ENCODE measurements at places on chromosomes 16 and 17.
A peak's percentile ranks its signal among the peaks of the same experiment; 100 is the strongest.

DNA sequence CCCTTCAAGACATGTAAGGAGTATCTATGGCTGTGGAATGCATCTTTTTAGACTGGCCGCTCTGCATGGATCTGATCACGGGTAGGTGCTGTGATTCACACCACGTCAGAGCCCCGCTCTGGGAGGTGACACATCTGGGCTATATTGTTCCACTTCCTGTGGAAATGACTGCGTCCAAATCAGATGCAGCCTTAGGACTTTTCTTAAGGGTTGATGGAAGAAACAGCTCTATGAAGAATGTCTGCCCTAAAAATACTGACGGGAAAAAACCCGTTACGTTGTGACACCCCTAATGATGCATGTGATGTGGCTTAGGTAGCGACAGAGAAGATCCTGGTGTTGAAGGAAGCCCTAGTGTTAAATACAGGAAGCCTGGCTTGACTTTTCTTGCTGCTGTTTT, 12.2 kb downstream of the BANP start:
- DNase-seq, result no peak

DNA sequence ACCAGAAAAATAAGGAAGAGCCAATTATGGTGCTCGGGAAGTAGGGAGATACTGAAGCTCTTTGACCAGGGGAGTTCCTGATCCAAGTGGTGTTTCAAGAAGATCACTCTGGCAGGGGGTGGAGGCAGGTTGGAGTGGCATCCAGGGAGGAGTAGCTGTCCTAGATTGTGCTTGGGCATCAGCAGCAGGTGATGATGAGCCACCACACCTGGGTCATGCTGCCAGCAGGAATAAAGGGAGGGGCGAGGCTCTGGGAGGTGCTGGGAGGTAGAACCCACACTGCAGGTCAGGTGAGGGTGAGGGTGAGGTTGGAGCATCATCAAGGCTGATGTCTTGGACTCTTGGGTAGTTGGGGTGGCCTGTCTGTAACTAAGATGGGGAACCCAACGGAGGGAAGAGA, 35.4 kb upstream of the ADGRG1 start:
- DNase-seq, result no peak

GRCh38 chr17:69512946-69513345, 98.4 kb downstream of the MAP2K6 start:
- no peak for DNase-seq

DNA sequence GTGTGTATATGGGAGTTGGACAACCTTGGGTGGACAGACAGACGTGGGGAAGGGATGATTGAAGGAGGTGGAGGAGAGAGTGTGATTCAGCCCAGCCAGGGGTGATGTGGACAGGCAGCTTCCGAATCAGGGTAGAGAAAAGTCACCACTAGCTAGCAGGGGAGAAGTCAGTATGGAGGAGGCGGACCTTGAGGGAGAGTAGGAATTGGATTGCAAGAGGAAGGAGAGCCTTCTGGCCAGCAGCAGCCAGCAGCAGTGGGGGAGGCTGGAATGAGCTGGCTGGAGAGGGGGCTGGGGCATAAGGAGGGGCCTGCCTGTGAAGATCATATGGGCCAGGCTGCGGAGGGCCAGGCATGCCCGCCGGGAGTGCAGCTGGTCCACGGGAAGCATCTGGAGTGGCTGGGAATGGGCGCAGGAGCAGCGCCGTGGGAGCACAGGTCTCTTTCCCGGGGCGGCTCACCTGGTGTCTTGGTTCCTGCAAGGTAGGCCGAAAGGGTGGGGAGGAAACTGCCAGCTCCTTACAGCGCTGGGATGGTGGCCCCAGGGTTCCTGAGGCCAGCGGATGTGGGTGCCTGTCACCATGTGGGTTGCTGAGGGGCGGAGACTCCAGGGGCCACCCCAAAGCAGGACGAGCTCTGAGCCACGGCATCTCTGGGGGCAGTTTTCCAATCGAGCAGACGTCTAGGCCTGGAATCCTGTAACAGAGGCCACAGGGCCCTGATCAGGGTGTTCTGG, 235.3 kb downstream of the SEC14L1 start:
- DNase-seq, result no peak

DNA sequence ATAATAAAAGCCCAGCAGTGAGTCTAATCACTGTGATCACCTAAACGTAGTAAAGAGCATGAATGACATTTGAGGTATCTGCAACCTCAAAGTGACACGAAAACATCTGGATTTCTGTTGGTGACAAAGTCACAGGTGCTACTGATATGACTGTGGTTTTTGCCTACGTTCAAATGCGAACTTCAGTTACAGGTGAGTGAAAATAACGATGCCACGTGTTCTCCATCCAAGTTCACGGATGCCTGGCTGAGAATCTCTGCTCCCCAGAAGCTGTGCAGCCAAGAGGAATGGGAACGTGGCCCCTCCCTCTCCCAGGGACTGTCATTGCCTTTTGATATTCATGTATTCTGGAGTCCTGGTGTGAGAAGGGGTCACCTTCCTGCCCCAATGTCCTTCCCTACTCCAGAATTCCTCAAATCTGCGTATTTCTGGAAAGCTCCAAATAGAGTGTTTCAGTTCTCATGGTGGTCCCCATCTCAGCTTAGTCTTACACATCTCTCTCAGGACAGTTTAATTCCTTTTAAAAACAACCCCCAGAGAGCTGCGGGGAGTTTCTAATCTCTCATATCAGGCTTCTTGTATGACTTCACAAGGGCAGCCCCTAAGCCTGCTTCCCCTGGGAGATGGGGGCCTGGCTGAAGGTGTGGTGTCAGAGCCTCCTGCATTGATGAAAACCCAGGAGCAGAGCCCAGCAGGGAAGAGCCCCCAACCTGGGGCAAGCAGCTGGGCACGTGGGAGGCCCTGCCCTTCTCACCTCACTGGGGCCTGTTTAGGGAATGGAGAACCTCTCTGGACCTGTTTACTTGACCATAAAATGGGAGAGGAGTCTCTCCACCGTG, 25.8 kb downstream of the PIK3R5 start:
- DNase-seq, result no peak

DNA sequence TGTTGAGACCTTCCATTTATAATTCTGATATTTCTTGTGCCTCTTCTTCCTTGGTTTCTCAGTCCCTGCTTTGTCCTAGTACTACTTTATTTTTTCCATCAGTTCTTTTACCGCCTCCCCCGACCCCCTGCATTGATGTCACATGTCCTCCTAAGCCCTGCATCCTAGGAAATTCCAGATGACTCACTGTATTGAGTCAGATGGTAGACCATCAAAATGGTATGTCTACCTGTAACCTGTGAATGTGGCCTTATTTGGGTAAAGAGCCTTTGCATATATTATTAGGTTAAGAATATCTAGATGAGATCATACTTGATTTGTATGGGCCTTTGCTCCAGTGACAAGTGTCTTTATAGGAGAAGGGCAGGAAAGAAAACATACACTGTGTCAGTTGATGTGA, 515.3 kb upstream of the CA10 start:
- DNase-seq, result no peak

- DNase-seq, result no peak
Observed at GRCh38 chr16:27254262-27254811, 14.2 kb downstream of the NSMCE1 start.

- DNase-seq, result no peak
Observed at GRCh38 chr16:76899767-76900166, 291.2 kb upstream of the MON1B start.

- peak; percentile 76 for DNase-seq
Observed at GRCh38 chr17:40443196-40443987, at the start of gene IGFBP4. TSS of gene IGFBP4 (plus strand) at chr17:40443450. CDS start at chr17:40443736, 286 bp downstream.

GRCh38 chr16:63403792-63404191, 1367.6 kb upstream of the CDH8 start:
- DNase-seq, result no peak

DNA sequence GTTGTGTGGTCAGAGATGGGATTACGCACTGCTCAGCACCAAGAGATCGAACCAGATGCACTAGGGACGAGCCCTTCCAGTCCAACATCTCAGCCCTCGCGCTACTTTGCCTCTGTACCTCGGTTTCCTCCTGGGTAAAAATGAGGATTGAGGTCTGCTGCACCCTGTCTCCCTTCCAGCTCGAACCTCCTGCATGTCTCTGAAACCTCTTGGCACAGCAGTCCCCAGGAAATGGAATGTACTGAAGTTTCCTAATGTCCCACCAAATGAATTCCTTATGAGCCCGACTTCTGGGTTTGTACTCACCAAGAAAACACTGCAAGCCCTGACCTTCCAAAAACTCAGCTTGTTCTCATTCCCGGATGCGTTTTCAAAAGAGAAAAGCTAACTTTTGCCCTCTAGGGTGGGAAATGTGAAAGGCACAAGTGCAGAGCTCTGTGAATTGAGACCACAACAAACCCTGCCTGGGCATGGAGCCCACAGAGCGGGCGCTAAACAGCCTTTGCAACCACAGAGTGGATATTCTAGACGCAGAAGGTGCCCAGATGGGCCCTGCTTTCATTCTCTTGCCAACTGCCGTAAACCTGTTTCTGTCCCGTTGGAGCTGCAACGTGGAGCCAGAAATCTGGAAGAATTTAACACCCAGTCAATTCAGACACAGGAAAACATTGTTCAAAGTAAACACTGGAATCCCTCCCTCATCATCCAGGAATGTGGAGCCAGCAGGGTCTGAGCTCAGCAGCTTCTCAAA, 10.3 kb downstream of the CDRT4 start:
- DNase-seq, result no peak

- no peak for DNase-seq
Observed at GRCh38 chr17:53100126-53100525, 722.6 kb upstream of the KIF2B start.

GRCh38 chr16:49497466-49497865, 123.9 kb downstream of the C16orf78 start:
- DNase-seq, result peak; percentile 7

- DNase-seq, result peak; percentile 52
Observed at GRCh38 chr16:49788572-49788971, 67.3 kb downstream of the ZNF423 start.

DNA sequence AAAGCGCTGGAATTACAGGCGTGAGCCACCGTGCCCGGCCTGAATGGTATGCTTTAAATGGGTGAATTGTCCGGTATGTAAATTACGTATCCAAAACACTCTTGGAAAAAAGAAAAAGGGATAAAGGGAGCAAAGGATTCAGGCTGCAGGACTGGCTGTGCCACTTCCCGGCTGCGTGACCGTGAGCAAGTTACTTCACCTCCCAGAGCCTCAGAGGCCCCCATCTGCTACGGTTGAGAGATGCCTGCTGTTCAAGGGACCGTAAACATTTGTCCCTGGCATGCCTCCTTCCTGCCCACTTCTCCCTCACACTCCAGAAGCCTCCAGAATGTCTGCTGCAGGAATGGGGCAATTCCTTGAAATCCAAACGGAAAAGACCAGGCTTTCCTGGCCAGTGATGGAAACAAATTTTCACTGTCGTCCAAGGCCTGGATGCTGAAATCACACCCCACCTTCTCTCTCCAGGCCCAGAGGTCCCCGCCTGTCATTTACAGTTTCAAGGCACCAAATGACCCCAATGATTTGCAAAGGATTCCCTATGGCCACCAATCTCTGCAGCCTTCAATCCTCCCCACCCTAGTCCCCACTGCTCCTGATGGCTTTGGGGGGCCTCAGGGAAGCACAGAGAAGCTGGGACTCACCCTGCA, 22.9 kb upstream of the LITAF start:
- DNase-seq, result no peak

DNA sequence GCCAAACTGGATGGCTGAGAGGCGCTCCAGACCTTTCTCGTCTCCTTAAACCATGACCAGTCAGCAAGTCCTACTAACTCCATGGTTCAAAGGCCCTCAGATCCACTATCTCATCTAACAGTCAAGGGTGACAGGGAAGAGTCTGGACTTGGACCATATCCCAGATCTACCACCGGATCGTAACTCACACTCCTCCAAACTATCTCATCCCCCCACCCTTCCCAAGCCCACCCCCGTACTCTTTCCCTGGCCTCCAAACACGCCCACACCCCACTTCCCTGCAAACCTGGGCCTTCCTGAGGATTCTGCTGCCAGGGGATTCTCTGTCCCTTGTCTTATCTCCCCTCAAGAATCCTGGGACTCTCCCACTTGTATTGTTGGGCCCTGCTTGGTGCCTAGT, 5.1 kb downstream of the CDIP1 start:
- peak; percentile 4 for DNase-seq

DNA sequence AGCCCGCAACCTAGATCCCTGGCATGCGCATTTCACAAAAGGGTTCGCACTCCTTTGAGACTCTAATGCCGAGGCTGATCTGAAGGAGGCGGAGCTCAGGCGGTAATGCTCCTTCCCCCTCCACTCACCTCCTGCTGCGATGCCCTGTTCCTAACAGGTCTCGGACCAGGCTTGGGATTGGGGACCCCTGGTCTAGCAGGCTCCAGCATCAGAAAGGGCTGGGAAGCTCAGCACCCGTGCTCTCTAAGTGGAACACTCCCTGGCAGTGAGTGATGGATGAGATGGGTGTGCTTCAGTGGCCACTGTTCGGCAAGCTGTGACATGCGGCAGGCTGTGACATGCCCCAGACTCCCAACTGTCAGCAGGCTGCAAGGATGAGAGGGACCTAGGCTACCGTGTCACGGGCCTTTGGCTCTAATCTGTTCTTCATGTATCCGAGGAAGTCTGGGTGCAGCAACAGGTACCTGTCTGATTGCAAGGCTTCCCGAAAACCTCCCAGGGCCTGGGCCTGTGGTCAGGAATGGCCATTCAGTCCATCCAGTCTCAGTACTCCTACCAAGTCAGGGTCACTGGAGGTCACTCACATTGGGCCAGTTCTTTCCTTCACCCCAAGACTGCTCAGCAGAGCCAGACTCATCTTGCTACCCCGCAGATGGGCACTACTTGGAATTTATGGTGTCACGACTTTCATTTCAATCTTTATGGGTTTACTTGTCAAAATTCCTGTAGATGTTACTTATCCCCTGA, 1.3 kb upstream of the ST6GALNAC2 start:
- DNase-seq, result no peak

- DNase-seq, result no peak
Observed at GRCh38 chr16:9885467-9885866, 296.8 kb downstream of the GRIN2A start.

DNA sequence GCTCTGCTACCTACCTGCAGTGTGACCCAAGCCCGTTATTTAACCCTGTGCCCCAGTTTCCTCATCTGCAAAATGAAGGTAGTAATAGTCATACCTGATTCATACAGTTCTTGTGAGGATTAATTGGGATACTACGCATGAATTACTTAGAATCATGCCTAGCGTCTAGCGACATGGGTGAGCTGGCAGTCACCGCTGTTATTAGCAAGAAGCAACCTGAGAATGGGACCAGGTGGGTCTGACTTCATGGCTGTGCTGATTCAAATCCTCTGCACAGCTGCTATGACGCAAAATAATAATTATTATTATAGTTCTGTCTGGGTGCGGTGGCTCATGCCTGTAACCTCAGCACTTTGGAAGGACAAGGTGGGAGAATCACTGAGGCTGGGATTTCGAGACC, 7.9 kb downstream of the SOCS1 start:
- DNase-seq, result no peak

DNA sequence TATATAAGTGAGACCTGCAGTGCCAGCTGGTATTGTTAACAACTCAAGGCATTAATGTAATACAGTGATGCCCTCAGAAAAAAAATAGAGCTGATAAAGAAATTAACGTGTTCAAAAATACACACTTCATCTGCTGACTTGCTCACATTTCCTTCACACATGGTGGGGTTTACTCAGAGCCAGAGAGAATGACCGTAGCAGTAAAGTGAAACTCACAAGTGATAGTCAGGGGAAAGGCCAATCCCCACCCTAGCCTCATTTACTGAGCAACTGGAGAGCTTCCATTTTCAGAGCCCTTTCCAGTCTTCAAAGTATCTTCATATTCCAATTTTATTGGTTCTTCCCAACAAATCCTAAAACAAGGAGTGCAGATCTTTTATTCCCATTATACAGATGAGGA, 74.0 kb upstream of the HLF start:
- no peak for DNase-seq

GRCh38 chr17:55661256-55661758, 61.4 kb downstream of the TMEM100 start:
- DNase-seq, result no peak

- no peak for DNase-seq
Observed at GRCh38 chr17:14057591-14057990, 11.7 kb upstream of the COX10 start.

Data from posterior cingulate gyrus (tissue), 11 donors.